Astrocyte (in vitro differentiated cells and primary cell): ENCODE measurements at places on chromosomes 13 and 19.
A peak's percentile ranks its signal among the peaks of the same experiment; 100 is the strongest.

GRCh38 chr19:48818234-48818820 is 7.5 kb upstream of the BCAT2 start:
- no peak overlapping the region for H3K4me3 ChIP-seq
- no peaks in the 10 kb centered on the region for H3K27me3 ChIP-seq
- H3K27ac ChIP-seq = no peak overlapping the region

GRCh38 chr13:39452417-39452816 is 150.6 kb downstream of the LHFPL6 start:
- H3K4me1 ChIP-seq = no peaks in the 10 kb centered on the region
- H3K36me3 ChIP-seq = no peaks in the 10 kb centered on the region
- DNase-seq = peak; percentile 40
- no peaks in the 10 kb centered on the region for H3K27me3 ChIP-seq
- no peak overlapping the region for H3K4me3 ChIP-seq

DNA sequence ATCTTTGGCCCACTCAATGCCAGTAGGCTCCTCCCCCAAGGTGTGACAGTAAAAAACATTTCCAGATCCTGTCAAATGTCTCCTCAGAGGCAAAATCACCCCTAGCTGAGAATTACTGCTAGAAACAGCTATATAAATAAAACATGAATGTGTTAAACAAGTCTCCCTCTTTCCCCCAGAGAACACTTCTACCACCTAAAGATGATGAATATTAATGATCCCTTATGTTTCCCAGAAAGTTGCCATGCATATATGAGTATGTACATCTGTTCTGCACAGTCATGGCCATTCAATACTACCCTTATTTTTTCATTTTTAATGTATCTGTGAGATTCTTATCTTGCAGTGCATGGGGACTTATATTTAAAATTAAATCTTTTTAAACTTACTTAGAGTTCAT is 230.0 kb downstream of the SHISA2 start:
- no peaks in the 10 kb centered on the region for H3K36me3 ChIP-seq
- H3K27ac ChIP-seq = no peak overlapping the region
- no peaks in the 10 kb centered on the region for H3K4me1 ChIP-seq
- no peak overlapping the region for H3K4me3 ChIP-seq
- no peaks in the 10 kb centered on the region for H3K27me3 ChIP-seq
- no peak for DNase-seq

DNA sequence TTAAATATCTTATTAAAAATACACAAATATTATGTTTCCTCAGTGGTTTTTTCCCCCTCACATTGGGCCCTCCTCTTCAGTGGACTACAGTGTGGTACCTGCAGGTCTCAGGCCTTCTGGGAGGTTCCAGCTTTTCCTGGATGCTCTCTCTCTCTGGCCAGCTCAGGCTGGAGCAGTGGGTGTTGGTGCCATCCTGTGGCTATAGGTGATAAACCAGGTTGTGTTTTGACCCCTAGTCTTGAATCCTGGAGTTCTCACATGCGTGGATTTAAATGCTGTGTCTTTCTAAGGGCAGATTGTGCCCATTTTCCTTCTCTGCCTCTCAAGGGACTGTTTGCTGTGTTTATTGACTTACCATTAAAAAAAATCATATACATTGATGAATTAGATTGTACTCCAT is 41.2 kb upstream of the ZNF527 start:
- H3K27me3 ChIP-seq = no peaks in the 10 kb centered on the region
- H3K27ac ChIP-seq = no peak overlapping the region
- no peak for DNase-seq
- no peaks in the 10 kb centered on the region for H3K4me1 ChIP-seq

DNA sequence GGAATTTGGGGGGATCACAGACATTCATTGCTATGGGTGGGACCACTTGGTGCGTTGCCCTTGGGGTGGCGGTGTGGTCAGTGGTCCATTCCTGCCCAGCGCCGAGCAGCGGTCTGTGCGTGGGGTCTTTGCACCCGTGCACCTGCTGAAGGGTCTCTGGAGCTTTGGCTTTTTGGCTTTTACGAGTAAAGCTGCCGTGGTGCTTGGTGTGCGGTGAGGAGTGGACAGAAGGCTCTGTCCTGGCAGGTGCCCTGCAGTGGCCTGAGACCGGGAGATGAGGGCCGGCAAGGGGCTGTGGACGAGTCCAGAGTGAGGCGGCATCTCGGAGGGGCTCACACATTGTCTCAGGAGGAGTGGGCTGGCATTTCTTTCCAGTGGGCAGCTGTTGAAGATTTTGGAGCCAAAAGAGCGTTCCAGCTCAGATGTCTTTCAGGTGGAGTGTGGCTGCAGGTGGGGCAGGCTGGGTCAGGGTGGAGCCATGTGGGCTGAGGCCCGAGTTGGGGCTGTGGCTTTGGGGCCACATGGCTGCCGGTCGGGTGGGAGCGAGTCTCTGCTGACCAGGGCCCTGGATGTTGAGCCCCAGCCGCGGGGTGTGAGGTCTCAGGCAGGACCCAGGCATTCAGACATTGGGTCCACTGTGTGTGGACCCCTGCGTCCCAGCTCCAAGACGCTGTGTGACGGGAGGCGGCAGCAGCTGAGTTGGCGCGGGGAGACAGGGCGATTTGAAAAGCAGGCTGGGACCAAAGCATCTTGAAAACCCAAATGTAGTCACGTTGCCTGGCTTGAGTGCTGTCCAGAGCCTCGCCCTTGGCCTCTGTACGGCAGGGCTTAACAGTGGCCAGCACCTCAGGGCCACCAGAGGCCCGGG is 11.7 kb downstream of the GNA11 start:
- H3K36me3 ChIP-seq = no peaks in the 10 kb centered on the region
- DNase-seq = no peak
- no peaks in the 10 kb centered on the region for H3K27me3 ChIP-seq
- H3K4me3 ChIP-seq = no peak overlapping the region
- no peaks in the 10 kb centered on the region for H3K4me1 ChIP-seq

- no peaks in the 10 kb centered on the region for H3K4me1 ChIP-seq
- H3K4me3 ChIP-seq = no peak overlapping the region
- peak; percentile 23 for DNase-seq
- H3K27ac ChIP-seq = no peak overlapping the region
Measured at GRCh38 chr19:16886305-16886880, 2.4 kb upstream of the F2RL3 start.

GRCh38 chr19:33273065-33273736 is 29.1 kb downstream of the CEBPA start:
- H3K4me1 ChIP-seq = peaks cover 10% of the 10 kb centered on the region
- DNase-seq = no peak
- H3K27me3 ChIP-seq = no peaks in the 10 kb centered on the region
- H3K27ac ChIP-seq = no peak overlapping the region

GRCh38 chr13:100528820-100529219 is 59.8 kb downstream of the GGACT start:
- no peaks in the 10 kb centered on the region for H3K4me1 ChIP-seq
- no peaks in the 10 kb centered on the region for H3K36me3 ChIP-seq
- no peak overlapping the region for H3K4me3 ChIP-seq
- H3K27ac ChIP-seq = no peak overlapping the region
- DNase-seq = no peak

DNA sequence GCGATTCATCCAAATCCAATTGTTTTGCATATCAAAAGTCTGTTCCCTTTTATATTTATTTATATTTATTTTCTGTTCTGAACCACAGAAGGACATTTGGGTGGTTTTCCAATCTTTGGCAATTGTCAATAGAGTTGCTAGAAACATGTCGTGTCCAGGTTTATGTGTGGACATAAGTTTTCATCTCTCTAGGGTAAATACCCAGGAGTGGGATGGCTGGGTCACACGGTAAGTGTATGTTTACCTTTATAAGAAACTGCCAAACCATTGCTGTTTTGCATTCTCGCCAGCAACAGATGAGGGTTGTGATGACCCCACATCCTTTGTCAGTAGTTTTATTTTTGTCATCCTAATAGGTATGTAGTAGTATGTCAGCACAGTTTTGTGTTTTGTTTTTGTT is 12.5 kb downstream of the AP1M1 start:
- no peak for DNase-seq
- no peaks in the 10 kb centered on the region for H3K27me3 ChIP-seq
- no peak overlapping the region for H3K27ac ChIP-seq
- H3K36me3 ChIP-seq = peaks cover 24% of the 10 kb centered on the region
- no peak overlapping the region for H3K4me3 ChIP-seq

DNA sequence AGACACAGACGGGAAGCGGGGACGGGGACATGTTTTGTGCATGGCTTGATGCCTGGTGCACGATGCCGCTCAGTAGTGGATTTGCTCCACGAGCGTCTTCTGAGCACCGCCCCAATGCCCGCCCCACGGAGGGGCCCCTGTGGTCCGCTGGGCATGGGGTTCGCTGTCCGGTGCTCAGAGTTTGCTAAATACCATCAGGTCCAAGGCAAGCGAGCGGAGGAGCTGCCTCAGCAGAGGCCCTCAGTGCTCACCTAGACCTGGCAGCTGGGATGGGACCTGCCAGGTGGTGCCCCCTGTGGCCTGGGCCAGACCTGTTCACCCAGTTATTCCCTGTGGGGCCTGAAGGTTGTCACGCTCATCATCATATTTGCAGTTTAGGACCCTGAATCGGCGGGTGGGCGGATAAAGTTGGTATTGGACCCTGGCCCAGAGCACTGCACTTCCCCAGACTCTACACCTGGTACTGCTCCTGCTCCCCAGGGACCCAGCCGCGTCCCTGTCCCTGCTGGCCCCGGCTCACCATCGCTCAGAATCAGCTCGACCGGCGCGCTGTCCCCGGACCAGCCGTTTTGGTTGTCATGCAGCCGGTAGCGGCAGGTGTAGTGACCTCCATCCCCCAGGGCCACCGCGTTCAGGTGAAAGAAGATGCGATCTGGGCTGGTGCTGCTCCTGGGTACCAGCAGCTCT is 2.3 kb downstream of the A1BG start:
- DNase-seq = no peak
- no peaks in the 10 kb centered on the region for H3K36me3 ChIP-seq
- H3K4me1 ChIP-seq = peaks cover 7% of the 10 kb centered on the region
- peaks cover 20% of the 10 kb centered on the region for H3K27me3 ChIP-seq
- H3K4me3 ChIP-seq = no peak overlapping the region
- H3K27ac ChIP-seq = no peak overlapping the region
